NCI-H146 (cell line): ENCODE measurements at places on chromosomes 3 and 15.
A peak's percentile ranks its signal among the peaks of the same experiment; 100 is the strongest.

GRCh38 chr3:10432156-10432845, 73.1 kb downstream of the ATP2B2 start:
- DNase-seq, result no peak

GRCh38 chr15:69032703-69033373, 18.3 kb downstream of the NOX5 start:
- DNase-seq, result no peak

DNA sequence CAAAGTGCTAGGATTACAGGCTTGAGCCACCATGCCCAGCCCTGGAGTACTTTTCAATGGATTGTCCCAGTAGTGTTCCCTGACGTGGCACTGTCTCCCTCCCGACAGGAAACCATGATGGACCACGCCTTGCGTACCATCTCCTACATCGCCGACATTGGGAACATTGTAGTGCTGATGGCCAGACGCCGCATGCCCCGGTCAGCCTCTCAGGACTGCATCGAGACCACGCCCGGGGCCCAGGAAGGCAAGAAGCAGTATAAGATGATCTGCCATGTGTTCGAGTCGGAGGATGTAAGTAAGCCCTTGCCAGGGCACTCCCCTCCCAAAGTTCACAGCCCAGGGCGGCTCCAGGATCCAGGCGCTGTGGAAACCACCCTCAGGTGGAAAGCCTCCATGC, 168.1 kb downstream of the NSMCE3 start:
- DNase-seq, result no peak

DNA sequence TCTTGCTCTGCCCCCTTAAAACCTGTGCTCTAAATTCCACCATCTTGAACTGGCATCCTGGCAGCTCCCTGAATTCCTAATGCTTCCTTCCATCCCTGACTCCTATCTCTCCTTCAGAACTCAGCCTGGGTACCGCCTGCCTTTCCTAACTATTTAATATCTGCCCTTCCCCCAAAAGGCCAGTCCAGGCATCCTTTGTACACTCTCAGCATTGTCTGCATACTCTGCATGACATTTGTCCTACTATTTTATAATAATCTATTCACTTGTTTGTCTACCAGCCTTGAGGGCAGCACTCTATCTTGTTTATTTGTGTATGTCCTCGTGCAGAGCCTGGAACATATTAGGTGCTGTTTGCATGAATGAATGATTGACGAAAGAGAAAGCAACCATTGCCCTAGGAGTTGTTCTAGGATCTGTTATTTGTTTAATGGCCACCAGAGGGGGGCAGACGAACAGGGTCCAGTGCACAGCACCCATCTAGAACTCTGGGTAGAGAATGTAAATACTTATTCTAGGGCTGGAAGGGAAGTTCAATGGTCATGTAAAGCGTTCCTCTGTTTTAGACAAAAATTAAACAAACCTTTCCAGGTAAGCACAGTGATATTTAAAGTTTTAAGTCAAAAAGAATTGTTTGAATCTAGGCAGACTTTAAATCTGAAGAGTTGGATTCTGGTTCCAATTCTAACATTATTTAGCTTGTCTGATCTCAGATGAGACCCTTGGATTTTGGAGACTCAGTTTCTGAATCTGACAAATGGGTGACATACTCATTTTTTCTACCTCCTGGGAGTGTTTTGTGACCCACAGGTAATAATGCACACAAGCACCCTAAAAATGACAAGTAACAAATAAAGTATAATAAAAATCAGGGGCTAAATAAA, 125.8 kb upstream of the GALNT15 start:
- DNase-seq, result peak; percentile 27

GRCh38 chr15:34841262-34841725, 45.9 kb upstream of the ACTC1 start:
- DNase-seq, result no peak

DNA sequence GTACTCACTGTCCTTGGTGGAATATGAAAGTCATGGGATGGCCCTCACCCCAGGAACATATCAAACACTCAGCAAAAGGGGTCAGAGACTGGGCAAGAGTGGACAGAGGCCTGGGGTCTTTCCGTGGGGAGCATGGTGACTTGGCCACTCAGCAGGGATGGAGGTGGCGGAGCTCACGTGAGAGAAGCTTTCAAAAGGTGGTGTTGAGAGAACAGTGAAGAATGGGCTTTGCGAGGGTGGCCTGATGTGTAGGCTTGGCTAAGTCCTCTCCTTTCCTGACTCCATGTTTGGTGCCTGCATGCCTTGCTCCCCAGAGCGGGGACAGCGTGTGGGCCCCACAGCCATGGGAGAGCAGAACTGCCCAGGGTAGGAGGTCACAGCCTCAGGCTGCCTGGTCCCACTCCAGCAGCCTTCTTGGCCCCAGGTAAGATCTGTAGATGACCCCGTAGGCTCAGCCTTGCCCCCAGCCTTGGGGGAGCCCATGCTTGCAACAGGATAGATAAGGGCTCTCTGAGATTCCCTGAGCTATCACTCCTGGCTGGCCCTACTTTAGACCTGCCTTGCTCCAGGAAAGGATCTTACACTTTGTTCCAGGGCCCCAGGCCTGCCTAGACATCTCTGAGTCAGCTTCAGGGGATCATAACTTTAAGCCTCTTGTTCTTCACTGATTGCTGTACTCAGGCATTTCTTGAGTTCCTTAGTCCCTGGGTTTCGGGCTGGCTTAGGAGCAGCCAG, 17.0 kb downstream of the RPLP1 start:
- no peak for DNase-seq

DNA sequence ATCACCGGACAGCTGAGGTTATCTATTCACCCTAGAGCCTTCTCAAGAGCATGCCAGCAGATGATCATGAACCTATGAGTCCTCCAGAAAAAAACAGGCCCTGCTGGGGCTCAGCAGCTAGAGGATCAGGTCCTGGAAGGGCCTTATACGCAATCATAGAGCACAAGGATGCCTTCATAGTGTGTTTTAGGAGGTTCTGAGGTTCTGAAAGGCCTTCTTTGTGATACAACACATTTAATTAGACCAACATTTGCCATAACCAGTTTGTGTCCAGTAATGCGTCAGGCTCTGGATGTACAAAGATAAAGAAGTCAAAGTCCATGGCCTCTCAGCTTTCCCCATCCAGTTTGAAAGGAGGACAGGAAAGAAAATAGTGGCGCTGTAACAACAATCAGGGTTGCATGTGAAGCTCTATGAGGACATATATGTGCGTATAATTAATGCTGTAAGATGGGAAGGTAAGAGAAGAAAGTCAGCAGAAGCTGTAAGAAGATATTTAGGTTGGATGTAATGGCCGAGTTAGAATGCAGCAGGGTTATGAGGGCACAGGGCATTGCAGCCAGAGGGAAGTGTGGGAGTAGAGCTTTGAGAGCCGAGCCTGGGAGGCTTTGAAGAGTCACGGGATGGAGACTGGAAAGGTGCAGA, 302.6 kb upstream of the TBL1XR1 start:
- no peak for DNase-seq

GRCh38 chr3:89116476-89116875, 9.1 kb downstream of the EPHA3 start:
- no peak for DNase-seq

DNA sequence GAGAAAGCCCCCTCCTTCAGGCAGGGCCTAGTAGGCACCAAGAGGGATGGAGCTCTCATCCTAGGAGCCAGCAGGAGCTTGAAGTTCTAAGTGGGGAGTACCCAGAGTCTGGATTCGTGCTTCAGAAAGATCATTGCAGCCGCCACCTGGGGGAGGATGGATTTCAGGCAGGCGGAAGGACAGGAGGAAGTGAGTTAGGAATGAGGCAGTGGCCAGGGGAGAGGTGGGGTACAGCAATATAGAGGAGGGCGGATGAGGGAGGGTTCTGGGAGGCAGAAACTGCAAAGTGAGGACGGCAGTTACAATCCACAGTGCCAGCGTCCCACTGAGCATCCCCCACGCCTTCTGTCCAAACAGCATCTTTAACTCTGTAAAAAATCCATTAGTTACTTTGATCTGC, 65.2 kb upstream of the LINGO1 start:
- DNase-seq, result no peak

- no peak for DNase-seq
These were observed 10.4 kb downstream of the NR1I2 start for GRCh38 chr3:119792270-119792669.

GRCh38 chr3:150697646-150698045, 6.1 kb downstream of the ERICH6 start:
- no peak for DNase-seq

- DNase-seq, result no peak
These were observed 354.6 kb downstream of the CNTN6 start for GRCh38 chr3:1447452-1447851.

DNA sequence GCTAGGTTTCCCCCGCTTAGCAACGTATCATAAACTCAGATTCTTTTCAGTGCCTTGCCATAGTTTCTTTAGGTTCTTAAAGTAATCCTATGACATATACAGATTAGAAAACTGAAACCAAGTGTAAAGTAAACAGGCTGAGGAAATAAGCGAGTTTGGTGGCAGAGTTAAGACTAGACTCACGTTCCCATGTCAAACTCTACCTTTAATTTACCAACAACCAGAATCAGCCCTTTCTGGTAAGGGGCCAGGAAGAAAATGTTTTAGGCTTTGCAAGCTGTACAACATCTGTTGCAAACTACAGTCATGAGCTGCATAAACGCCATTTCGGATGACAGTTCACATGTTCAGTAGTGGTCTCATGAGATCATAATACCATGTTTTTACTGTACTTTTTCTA, 128.0 kb upstream of the PRICKLE2 start:
- no peak for DNase-seq

- DNase-seq, result no peak
These were observed 5.6 kb upstream of the TMEM45A start for GRCh38 chr3:100486808-100487207.

- DNase-seq, result no peak
These were observed 134.1 kb upstream of the PLSCR5 start for GRCh38 chr3:146739203-146739671.

DNA sequence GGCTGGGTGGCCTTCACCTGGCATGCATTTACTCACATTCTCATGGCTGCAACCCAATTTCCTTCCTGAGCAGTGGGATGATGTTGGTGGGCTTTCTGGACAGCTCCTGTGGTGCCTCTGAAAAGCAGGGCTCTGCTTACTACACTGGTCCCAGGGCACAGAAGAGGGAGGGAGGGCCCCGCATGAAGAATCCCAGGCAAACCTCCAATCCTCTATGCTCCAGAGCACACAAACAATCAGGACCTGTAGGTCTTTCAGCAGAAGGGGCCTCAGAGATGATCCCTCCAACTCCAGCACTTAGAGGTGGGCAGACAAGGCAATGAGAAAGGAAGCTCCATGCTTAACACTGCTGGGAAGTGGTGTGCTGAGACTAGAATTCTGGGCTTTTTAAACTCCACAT, 231.7 kb upstream of the ICE2 start:
- no peak for DNase-seq

DNA sequence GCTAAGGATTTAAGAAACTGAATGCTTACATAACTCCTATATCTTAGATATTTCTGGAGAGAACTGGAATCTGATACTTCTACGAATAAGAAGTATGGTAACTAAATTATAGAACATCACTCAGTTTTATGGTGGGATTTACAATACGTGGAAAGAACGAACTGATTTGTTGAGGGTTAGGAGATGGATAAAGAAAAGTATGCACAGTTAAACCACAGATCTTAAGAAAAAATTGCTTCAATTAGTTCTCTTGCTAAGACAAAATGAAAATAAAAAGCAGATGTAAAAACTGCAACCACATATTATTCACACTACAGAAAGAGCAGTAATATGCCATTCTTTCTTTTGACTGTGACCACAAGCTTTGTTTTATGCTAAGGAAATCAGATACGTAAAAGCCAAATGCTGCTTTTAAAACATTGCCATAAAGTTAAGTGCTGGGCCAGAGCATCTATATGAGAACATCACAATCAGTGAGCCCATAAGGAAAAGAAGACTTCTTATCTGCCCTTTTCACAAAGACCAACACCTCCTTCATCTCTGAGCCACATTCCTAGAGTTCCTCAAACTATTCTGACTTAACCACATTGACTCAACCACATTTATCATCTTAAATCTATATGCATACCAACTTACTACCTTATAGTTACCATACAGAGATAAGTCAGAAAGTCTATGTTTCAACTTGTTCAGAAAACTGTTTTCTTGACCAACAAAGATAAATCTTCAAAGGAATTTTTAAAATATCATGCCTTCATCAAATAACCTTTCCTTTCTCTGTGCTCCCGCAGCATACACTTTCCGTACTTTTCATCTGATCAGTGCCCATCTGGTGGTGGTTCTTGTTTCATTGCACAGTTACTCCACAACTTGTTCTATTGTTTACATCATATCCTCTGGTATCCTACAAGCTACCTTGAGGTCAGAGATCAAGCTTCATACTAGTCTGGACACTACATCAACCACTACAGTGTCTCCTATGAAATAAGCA, 61.7 kb downstream of the FSIP1 start:
- DNase-seq, result no peak

- DNase-seq, result no peak
These were observed 128.1 kb upstream of the CCDC54 start for GRCh38 chr3:107249132-107249531.

GRCh38 chr3:34387826-34388564, 589.6 kb downstream of the PDCD6IP start:
- DNase-seq, result no peak

DNA sequence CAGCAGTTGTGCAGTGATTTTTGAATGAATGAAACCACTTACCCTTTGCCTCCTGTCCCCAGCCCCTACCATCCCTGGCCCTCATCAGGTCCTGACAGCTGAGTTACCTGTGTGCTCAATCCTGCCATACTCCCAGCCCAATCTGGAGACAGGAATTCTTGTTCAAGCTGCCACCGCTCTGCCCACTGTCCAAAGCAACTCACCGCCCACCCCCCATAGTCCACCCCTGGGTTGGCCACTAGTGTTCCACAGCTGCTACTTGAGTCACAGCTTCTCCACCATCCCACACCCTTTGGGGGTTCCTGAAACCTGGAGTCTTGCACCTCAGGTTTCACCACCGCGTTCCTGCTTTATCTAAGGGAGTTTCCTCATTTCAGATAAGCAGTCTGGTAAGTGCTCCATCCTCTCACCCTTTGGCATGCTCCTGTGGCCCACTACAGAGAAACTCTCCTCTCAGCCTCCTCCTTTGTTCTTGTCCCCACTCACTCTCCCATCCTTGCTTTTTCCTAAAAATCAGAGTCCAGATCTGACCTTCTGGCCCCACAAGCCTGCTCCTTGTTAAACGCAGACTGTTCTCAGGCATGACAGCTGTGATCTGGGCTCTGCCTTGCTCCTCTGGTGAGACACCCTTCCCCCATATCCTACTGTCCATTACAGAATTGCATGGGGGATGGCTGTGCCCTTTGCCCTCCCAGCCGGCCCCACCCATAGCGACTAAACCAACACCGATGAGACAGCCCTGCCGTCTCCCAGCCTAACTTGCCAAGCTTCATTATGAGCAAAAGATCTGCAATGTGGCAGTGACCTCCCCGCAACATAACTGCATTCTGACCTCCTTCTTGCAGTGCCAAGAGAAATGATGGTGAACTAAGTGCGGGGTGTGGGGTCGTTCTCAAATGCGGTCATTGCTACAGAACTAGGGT, 50.0 kb downstream of the CYP19A1 start:
- peak; percentile 14 for DNase-seq
